ENCODE measurements at places on chromosomes 5 and 9.

DNA sequence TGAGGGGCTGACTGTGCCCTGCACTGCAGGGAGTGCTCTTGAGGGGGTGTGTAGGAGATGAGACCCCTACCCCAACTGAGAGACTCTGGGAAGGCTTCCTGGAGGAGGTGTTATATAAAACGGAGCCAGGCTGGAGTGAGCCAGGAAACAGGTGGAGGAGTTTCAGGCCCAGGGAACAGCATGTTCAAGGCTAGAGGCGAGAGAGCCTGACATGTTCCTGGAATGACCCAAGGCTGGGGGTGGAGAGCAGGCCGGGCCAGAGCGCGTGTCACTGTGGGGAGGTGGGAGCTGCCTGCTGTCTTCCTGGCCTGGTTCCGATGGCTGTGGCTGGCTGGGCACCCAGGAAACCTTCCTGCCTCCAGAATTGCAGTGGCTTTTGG, 48.7 kb downstream of the RXRA start:
- DNase-seq, result no peak

DNA sequence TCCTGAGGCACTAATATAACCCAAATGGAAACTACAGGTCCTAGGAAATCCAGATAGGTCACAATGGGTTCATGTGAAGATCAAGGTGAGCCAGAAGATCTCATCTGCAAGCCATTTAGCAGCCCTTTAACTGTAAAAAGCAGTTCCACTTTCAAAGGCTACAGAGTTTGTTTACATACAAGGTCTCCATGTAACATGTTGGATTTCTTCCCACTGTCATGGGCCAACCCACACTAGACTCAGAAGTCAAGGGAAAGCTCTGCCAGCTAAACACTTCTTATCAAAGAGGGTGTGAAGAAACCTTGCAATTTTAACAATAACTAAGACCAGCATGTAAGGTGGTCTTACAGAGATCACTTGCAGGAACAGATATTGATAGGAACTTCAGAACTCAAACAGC, 3.8 kb upstream of the CTNNAL1 start:
- DNase-seq, result no peak

GRCh38 chr5:125743939-125744338, 679.3 kb upstream of the GRAMD2B start:
- DNase-seq, result no peak

- peak; percentile 83 for DNase-seq
These were observed 30.8 kb downstream of the CD180 start for GRCh38 chr5:67165526-67166459.

GRCh38 chr5:18985171-18985758, 1002.7 kb downstream of the CDH18 start:
- DNase-seq, result no peak

DNA sequence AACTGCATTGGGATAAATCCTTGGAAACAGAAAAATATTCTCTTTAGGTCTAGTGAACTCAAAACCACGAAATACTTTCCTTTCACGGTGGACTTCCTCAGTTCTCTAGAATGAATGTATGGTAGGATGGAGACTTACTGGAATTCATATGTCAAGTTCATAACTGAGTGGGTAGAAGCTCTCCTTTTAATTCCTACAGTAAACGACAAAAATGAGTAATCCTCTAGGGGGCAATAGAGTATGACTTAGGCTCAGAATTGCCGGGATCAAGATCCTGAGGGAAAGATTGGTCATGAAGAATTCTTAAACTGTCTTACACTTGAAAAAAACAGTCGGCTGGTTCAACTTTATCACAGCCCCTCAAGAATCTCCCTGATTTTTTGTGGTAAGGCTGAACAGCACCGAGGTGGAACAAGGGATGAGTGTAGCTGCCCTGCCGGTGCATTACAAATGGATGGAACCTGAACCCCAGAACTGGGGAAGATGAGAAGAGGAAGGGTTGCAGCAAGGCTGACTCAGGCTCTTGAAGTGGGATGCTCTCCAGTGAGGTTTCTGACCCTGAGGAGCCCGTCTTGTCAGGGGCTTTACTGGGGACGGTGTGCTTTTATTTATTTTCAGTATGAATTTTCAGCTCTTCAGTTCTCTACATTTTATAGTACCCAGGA, 14.0 kb upstream of the LOX start:
- DNase-seq, result no peak

- DNase-seq, result no peak
These were observed 49.7 kb upstream of the PLEKHG4B start for GRCh38 chr5:42250-42649.

Measured in T-cell (primary cell).